ENCODE measurements at places on chromosomes 6 and 20.

GRCh38 chr6:126631363-126631762 is 291.4 kb downstream of the CENPW start:
- DNase-seq, result no peak

GRCh38 chr6:99522531-99522930 is 7.3 kb upstream of the USP45 start:
- DNase-seq, result no peak

DNA sequence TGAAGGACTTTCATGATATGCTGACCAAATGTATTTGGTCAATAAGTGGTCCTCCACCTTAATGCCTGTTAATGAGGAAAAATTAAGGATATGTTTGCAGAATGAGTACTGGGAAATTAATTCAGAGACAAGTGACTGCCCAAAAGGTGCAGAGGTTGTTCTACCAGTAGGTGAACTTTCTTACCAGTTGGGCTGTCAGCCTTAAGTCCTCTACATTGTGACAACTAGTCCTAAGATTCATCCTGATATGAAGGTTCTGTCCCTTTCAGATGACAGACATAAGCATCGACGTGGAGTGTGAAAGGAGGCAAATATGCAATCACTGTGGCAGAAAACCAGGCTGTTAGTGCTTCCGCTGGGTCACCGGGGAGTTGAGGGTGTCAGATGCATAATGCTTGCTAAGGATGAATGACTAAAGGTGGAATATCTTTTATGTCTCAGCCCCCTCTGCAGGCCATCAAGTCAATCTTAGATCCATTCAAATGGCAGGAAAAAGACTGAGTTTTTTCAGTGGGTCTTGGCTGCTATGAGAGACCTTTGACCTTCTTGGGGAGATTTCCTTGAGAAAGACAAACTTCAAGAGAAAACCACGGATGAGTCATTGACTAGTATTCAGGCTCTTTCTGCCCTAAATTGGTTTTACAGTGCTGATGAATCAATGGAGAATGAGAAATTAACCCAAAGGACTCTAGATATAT is 226.0 kb downstream of the TPBG start:
- no peak for DNase-seq

- no peak for DNase-seq
Observed at GRCh38 chr6:6793388-6794250, 205.1 kb downstream of the LY86 start.

DNA sequence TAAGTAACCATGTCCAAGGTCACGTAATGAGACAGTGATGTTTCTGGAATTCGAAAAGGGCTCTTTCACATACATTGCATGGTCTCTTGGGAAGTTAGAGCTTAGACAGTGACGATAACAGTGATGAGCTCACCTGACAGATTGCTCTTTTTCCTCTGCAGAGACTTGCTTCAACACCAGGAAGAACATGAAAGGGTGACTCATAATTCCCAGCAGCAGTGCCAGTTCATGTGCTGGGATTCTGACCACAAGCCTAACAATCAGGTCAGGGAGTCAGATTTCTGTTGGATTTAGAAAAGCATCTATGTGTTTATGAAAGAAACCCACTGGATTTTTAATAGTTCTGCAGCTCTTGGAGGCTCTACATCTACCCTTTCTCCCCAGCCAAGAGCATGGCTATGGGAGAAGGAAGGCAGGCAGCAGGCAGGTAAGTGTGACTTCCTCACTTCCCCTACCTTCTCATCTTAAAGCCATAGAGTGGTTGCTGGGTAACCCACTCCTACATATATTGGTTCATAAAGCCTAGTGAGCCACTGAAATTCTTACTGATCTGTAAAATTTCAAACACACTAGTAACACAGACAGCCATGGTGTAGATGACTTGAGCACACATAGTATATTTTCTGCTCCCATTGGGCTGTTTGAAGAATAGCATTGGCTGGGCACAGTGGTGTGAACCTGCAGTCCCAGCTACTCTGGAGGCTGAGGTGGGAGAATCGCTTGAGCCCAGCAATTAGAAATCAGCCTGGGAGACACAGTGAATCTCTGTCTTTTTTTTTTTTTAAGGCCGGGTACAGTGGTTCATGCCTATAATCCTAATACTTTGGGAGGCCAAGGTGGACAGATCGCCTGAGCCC is 44.4 kb upstream of the LOC128125822 start:
- peak; percentile 86 for DNase-seq

- DNase-seq, result no peak
Observed at GRCh38 chr6:167530951-167531350, 206.1 kb downstream of the TTLL2 start.

DNA sequence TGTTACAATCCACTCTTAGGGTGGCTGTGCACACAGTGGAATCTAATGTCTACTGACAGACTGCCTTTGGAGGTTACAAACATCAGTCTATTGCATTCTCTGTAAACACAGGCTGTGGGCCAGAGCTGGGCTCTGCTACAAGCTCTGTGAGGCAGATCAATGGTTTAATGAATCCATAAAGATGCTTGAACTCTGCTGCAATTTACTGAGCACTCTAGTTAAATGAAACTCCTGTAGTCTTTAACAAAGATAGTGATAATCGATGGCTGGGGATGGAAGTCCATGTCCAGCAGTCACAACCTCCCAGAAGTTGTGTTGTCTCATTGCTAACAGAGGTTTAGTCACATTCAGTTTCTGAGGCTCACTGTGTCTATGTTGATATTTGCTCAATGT is 50.5 kb downstream of the SOBP start:
- DNase-seq, result no peak

GRCh38 chr6:11224252-11224965 is 8.1 kb downstream of the NEDD9 start:
- no peak for DNase-seq

GRCh38 chr6:93745306-93745705 is 325.9 kb upstream of the EPHA7 start:
- DNase-seq, result no peak

GRCh38 chr6:4849226-4850022 is 73.2 kb downstream of the CDYL start:
- DNase-seq, result no peak

GRCh38 chr20:14113416-14113815 is 118.1 kb downstream of the MACROD2 start:
- no peak for DNase-seq

DNA sequence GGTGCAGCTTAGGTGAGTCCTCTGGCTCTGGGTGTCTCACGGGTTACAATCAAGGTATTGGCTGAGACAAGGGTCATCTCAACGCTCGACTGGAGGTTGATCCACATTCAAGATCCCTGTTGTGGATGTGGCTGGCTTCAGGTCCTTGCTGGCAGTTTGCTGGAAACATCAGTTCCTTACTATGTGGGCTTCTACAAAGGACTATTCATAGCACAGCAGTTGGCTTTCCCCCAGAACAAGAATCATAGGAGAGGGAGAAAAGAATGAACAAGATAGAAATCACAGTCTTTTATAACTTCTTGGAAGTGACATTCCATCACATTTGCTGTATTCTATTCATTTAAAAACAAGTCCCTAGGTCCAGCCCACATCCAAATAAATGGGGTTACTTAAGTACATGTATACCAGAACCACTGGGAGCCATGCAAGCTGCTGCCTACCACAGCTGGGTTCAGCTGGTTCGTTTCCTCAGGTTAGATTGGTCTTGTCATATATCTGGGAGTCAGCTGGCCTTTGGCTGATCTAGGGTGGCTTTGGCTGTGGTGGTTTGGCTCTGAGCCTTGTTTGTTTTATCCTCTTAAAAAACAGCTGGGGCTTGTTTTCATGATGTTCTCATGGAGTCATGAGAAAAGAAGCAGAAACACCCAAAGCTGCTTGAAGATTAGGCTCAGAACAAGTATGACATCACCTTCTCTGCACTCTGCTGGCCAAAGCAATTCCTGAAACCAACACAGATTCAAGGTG is 433.2 kb upstream of the SPTLC3 start:
- peak; percentile 50 for DNase-seq

GRCh38 chr6:32188381-32189068 is 1.5 kb downstream of the PBX2 start:
- DNase-seq, result no peak

DNA sequence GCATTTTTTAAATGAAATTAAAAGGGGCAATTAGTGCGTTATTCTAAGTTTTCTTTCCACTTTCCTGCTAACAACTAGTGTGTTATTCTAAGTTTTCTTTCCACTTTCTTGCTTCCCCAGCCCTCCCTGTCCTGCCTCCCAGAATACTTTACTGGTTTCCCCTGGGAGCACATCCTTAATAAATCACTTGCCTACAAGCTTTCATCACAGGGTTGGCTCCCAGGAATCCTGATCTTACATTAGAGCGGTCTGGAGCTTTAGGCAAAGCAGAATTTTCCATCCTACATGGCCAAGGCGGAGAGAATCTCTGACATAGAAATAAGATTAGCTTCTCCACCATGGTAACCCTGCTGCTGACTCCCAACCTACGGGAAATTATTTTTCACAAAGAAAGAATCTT is 150.4 kb downstream of the BFSP1 start:
- no peak for DNase-seq

- DNase-seq, result no peak
Observed at GRCh38 chr20:56964901-56965300, 301.5 kb downstream of the BMP7 start.

GRCh38 chr20:61835301-61835700 is 230.4 kb downstream of the TAF4 start:
- no peak for DNase-seq

DNA sequence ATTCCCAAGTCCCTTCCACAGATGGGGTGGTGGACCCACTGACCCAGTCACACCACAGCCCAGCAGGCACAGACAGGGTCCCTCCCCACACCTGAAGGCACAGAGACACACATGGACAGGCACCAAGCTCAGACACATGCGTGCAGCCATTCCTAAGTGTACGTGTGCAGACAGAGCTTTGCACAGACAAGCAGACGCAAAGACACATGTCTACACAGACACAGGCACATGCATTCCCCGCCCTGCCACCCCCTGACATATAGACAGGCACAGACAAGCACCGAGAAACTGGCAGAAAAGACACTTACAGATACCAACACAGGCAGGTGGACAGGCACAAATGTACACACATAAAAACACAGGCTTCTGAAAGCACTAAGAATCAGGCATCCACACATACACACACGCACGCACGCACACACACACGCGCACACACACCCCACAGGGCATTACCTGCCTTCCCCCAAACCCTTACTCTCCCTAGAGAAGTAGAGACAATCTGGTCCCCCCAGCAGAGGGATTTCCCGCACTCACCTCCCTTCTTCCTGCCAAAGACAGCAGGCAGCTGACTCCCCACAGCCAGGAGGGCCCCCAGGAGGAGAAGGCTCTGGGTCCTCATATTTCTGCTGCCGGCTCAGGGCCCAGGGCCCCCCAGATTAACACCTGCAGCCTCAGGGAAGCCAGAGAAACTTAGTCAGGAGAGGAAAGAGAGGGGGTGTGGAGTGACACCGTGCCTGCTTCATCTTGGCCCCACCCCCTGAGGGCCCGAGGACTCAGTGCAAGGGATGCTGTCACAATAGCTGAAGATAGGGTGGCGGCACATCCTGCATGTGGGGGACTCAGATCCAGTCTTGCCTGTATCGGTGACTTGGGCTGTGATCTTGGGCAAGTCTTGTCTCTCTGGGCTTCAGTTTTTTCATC is at the start of gene WFDC5:
Gene WFDC5, minus strand, starts transcription at position 710 of the 921 bp plus-strand sequence. Its CDS starts 91 bp downstream, at position 619.
- DNase-seq, result no peak
